ENCODE measurements at places on chromosomes 4 and X. TPM values are rescaled to one million over a fixed set of nuclear protein-coding genes. Genes with fewer than 3 reads are reported as not detected.

STK32B gene
- 2.6 TPM for total RNA-seq

SERPINA7 gene
- not detected for total RNA-seq

KCND1 gene
- 1.6 TPM for total RNA-seq

MAGEC2 gene
- total RNA-seq, result not detected

SLC35A2 gene
- 40.9 TPM for total RNA-seq

PDCL2 gene
- total RNA-seq, result not detected

LGI2 gene
- 0.25 TPM for total RNA-seq

PLAC8 gene
- total RNA-seq, result 0.21 TPM

RHOXF1 gene
- not detected for total RNA-seq

DCAF8L2 gene
- total RNA-seq, result not detected

SMR3B gene
- not detected for total RNA-seq
